NCI-H82 (cell line): ENCODE measurements at places on chromosomes 2 and 18.

GRCh38 chr2:88626171-88627054 lies 851 bp downstream of the EIF2AK3 start:
- DNase-seq, result peak; percentile 36

- DNase-seq, result no peak
Observed at GRCh38 chr2:45746888-45747287, 95.4 kb downstream of the PRKCE start.

GRCh38 chr2:217988014-217988839 lies 14.6 kb downstream of the TNS1 start:
- DNase-seq, result peak; percentile 85

DNA sequence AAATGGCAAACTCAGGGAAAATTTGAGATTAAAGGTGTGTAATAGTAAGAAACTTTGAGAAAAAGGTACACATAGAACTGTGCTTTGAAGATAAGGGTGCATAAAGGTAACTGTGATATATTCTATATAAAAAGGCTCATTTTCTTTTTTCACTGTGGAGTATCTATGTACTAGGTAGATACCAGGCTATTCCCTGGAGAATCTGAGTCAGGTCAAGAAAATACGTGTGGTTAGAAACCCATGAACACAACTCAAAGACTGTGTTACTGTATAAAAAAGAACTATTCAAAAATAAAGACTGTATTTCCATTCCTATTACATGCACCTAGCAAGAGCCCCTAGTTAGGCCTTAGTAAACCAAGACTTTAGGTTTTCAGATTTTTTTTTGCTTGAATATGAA lies 100.1 kb upstream of the GRB14 start:
- no peak for DNase-seq

- DNase-seq, result no peak
Observed at GRCh38 chr2:238418196-238418998, 8.3 kb upstream of the ASB1 start.

DNA sequence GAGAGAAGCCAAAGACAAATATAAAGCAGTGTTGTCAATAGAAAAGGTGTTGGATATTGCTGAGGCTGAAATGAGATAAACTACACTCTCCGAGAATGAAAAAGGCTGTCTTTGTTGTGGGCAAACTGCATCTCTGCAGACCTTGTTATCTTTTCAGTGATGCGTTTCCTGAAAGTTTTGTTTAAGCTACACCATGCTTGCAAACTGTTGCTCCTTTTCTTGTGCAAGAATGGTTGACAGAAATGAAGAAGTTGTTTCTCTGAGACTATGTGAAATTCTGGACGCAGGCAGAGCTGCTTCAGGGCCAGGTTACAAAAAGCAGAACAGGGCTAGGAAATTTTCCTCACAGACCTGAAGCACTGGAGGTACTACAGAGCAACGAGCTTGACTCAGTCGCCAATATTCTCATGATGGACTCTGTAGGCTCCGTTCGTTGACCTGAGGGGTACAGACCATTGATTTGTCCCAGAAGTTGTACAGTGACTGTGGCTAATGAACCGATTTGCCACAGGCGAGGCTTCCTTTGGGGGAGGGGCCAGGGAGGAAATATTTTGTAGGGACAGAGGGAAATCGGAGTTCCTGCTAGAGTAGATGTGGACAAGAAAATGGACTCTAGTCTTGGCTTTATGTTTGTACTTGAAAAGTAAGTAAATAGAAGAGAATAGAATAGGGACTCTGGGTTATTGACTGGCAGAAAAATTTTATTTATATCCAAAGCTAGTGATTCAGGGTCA lies 3.5 kb upstream of the ATL2 start:
- no peak for DNase-seq

DNA sequence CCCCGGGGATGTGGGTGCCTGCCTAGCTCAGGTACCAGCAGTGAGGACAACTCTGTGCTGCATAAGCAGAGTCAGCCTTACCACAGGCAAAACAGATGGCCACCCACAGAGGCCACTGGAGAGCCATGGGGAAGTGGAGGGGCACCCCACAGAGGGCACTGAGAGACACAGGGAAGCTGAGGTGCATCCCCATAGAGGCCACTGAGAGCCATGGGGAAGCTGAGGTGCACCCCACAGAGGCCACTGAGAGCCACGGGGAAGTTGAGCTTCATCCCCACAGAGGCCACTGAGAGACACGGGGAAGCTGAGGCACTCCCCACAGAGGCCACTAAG lies 134.1 kb upstream of the EPAS1 start:
- DNase-seq, result no peak

- no peak for DNase-seq
Observed at GRCh38 chr2:41933585-41934320, 114.1 kb upstream of the PKDCC start.

DNA sequence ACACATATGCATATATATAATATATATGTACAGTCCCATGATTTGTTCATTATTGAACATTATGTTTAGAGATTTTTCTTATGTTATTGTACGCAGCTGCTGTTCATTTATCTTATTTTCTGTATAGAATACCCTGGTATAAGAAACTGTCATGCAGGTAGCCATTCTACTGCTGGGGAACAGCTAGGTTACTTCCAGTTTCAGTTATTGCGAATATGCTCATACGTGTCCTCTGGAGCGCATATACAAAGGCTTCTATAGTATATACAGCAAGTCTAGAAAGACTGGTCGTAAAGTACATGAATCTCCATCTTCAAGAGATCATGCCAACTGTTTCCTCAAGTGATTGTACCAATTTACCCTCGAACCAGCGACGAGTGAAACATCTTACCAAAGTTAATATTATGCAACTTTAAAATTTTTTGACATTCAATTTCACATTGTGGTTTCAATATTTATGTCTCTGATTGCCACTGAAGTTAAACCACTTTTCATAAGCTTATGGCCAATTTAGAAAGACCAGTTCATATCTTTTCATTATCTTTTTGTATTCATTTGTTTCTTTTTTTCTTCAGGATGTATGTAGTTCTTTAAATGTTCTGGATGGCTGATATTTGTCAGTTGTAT lies 53.5 kb downstream of the RDH14 start:
- DNase-seq, result no peak

DNA sequence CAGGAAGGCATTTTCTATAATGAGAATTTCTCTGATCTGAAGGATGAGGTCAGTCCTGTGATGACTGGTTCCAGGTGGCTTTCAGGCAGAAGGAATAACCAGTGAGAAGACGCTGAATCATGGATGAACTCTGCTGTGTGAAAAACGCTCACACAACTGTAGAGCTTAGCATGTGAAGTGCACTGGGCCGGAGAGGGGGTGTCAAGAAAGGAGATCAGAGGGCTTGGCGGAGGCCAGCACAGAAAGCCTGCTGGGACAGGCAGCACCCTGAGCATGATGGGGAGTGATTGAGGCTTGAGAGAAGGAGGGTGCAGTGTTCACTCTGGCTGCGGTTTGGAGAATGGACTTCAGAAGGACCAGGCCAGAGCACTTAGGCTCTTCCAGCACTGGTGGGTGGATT lies 236.5 kb downstream of the TPGS2 start:
- no peak for DNase-seq

- no peak for DNase-seq
Observed at GRCh38 chr2:241109210-241110088, 7.4 kb upstream of the MTERF4 start.

- DNase-seq, result peak; percentile 28
Observed at GRCh38 chr18:46343931-46344372, 239.8 kb downstream of the HAUS1 start.

GRCh38 chr2:196534495-196534894 lies 105.0 kb upstream of the CCDC150 start:
- DNase-seq, result no peak

GRCh38 chr2:112137516-112138158 lies 548 bp upstream of the FBLN7 start:
- no peak for DNase-seq

DNA sequence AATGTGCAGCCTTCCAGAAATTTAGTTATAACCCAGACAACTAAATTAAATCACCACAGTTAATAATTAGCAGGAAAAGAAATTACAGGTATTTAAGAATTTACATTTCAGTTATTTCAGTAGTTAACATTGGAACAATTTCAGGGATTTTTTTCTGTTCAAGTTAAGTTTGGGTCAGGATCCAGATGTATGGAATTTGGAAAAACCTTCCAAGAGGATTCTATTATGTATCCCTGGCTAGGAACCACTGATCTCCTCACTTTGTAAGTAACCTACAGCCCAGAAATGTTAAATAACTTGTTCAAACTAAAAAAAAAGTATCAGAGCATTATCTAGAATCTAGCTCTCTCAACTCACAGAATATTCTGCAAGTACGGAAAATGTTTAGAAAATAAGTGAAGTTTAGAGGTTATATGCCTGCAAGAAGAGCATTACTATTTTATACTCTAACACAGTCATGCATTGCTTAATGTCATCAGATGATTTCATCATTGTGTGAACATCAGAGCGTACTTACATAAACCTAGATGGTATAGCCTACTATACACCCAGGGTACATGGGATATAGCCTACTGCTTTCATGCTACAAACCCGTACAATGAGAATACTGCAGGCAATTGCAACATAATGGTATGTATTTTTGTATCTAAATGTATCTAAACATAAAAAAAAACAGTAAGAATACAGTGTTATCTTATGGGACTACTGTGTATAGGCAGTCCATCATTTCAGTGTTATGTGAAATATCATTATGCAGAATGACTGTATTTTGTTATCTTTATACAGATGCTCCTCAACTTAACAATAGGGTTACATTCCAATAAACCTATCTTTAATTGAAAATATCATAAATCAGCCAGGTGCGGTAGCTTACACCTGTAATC lies 6.1 kb downstream of the NCKAP1 start:
- DNase-seq, result no peak

DNA sequence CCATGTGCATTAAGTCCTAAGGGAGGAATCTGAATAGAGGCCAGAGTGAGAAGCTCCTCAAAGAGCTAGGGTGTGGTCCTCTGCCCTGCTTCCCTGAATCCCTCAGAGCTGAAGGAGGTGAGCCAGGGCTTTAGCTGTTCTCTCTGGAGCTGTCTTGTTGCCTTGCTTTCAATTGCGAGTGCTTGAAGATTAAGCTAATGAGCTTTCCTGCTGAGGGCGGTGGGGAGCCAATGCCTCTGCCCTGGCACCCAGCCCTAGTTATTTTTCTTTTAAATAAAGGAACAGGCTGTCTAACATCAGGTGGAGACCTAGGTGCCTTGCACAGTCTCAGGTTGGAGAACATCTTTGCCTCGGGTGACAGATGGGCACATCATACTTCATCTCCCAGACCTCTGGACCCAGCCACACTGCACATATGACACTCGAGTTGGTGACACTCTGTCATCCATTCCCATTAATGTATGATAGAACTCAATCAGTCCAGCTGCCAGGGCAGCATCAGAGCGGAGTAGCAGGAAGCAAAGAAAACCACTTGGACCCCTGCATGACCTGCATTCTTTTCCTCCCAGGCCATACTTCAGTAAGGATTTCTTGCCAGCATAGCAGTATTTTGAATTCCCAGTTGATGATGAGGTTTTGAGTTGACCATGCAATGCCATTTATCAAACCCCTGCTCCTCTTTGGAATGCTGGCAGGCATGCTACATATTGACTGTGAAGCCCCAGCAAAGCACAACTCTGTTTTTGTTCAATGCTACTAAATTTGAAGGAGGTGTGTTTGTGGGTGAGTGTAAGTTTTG lies 292.7 kb downstream of the RNF144A start:
- DNase-seq, result peak; percentile 64

- no peak for DNase-seq
Observed at GRCh38 chr2:1308678-1309077, 104.6 kb upstream of the TPO start.

GRCh38 chr2:234706086-234706485 lies 209.2 kb upstream of the ARL4C start:
- no peak for DNase-seq

DNA sequence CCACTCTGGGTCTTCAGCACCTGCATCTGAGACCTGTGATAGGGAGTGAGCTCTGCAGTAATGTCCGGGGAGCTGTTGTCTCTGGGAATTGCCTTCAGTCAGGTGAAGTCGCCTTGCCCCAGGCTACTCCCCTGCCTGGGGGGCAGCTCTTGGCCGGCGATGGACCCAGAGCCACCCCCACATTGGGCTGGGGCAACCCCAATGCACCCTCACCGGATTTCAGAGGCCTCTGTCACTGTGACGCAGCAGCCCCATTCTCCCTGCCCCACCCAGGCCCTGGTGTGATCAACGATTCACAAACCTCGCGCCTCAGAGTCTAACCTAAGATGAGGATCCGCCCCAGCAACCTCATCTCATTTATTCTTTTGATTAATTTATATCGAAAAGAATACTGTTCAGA lies 303.6 kb downstream of the NDUFA10 start:
- no peak for DNase-seq

GRCh38 chr2:212929116-212929515 lies 222.3 kb downstream of the IKZF2 start:
- DNase-seq, result no peak

DNA sequence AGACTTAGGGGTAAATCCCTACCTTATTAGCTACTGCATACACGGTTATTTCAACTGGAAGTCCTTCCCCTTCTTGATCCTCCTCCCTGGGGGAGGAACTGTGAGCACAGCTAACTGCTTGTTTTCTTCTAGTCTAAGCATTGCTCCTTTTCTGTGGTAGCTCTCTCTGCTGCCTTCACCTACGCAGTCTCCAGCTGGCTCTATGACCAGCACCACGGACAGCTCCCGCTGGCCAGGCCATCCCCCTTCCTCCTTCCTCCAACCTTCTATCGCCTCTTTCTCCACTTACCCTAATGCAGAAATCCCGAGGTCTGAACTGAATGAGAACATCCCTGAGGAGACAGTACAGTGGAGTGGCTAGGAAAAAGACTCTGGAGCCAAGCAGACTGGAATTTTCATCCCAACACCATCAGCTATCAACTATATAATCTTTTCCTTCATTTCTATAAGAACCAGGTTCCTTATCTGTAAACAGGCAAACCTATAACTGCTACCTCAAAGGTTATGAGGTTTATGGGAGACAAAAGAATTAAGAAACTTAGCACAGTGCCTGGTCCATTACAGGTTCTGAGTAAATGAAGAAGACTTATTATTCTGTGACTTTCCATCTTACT lies 4.7 kb upstream of the CFAP65 start:
- no peak for DNase-seq

- DNase-seq, result no peak
Observed at GRCh38 chr2:6372317-6372901, 493.3 kb downstream of the CMPK2 start.

DNA sequence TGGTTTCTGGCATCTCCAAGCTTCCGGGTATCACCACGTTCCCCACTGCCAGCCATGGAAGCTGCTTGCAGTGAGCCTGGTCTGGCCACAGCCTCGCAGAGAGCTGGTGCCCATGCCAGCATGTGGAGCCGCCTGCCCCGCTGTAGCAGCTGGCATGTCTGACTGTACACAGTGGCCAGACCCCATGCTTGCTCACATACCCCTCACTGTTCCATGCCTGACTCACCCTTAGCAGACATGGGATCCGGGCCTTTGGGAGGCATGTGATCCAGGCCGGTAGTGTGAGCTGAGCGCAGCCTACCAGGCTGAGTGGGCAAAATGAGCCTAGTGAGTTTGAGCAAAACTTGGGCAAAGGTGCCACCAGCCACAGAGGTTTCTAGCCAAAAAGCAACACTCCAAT lies 18.8 kb upstream of the RPRD1A start:
- DNase-seq, result no peak

DNA sequence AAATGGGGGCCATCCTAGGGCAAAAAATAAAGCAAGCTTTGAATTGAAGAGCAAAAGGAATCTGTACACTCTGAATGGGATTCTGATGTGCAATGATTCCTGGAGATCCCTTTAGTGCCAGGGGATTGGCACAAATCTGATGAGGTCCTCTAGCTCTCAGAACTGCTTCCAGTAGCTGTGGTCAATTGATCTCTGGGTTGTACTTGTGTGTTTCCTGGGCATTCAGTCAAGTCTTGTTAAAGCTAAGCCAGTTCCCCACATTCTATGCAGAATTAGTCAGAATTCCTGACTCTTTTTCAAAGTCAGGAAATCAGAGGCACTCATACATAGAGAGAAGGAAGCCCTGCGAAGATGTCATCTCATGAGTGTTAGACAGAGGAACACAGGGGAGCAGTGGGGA lies 161.3 kb downstream of the DNER start:
- DNase-seq, result no peak
